ENCODE measurements at places on chromosomes 12 and 14.

- no peak for DNase-seq
Measured at GRCh38 chr14:98974113-98974512, 297.9 kb downstream of the BCL11B start.

- no peak for DNase-seq
Measured at GRCh38 chr12:7093486-7093885, 1.2 kb upstream of the C1R start.

GRCh38 chr14:74510959-74511409 lies 17.4 kb downstream of the ISCA2 start:
- DNase-seq, result no peak

- no peak for DNase-seq
Measured at GRCh38 chr12:44000309-44000952, 164.6 kb downstream of the TMEM117 start.

DNA sequence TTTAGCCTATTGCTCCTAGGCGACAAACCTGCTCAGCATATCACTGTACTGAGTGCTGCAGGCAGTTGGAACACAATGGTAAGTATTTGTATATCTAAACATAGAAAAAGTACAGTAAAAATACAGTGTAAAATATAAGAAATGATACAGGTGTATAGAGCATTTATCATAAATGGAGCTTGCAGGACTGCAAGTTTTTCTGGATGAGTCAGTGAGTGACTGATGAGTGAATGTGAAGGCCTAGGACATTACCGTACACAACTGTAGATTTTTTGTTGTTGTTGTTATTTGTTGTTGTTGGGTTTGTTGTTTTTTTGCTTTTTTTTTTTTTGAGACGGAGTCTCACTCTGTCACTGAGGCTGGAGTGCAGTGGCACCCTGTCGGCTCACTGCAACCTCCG lies 33.4 kb downstream of the PNMA1 start:
- DNase-seq, result no peak

DNA sequence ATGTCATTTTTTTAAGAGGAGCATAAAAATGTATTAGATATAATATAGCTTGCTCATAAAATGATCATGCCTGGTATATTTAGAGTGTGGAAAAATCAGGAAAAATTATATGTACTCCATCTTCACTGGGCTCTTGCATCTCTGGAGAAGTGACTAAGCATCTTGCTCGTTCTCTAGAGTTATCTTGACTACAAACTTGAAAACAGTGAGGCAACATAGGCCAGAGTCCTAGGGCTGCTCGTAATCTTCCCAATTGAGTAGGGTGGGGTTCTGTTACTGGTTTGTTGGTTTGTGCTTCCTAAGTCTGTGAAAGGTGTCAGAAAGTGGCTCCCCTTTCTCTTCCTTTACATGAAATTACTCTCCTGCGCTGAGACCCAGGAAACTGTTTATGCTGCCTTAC lies 46.2 kb downstream of the AACS start:
- no peak for DNase-seq

GRCh38 chr14:64465831-64466554 lies 694 bp downstream of the AKAP5 start:
- DNase-seq, result no peak

- DNase-seq, result no peak
Measured at GRCh38 chr14:25520821-25521220, 470.9 kb upstream of the STXBP6 start.

- no peak for DNase-seq
Measured at GRCh38 chr14:101402936-101403660, 158.2 kb upstream of the DIO3 start.

DNA sequence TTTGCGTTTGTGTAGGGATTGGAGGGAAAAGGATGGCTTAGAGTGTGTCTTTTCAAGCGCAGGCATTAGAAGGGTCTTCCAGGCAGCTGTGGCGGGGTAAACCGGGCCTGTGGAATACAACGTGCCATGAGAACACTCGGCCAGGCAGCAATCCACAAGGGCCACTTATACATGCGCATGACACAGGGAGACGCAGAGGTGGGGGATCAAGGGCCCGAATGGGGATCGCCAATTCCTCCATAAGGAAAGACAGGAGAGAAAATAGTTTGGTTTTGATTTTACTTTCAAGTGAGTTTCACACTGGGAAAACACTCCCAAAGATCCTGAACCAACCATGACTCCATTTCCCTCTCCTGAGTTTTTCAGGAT lies 71.6 kb downstream of the SPRING1 start:
- no peak for DNase-seq

GRCh38 chr12:123102781-123103503 lies 47.9 kb downstream of the PITPNM2 start:
- DNase-seq, result no peak

DNA sequence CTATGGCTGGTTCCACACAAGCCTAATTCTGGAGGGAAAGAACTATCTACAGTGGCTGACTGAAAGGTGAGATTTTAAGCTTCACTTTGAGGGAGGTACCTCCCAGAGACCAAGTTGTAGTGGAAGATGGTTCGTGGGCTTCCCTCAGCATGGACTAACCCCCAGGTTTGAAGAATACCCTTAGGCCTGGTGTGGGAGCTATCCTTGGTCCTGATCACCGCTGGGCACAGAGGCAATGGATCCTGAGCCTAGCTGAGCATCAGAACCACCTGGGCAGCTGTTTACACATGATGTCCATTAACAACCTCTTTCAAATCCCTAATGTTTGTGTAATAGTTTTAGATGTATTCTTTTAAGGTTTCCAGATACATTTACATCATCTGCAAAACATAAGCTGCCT lies 10.3 kb downstream of the DAO start:
- no peak for DNase-seq

- no peak for DNase-seq
Measured at GRCh38 chr14:85562630-85563029, 32.7 kb downstream of the FLRT2 start.

DNA sequence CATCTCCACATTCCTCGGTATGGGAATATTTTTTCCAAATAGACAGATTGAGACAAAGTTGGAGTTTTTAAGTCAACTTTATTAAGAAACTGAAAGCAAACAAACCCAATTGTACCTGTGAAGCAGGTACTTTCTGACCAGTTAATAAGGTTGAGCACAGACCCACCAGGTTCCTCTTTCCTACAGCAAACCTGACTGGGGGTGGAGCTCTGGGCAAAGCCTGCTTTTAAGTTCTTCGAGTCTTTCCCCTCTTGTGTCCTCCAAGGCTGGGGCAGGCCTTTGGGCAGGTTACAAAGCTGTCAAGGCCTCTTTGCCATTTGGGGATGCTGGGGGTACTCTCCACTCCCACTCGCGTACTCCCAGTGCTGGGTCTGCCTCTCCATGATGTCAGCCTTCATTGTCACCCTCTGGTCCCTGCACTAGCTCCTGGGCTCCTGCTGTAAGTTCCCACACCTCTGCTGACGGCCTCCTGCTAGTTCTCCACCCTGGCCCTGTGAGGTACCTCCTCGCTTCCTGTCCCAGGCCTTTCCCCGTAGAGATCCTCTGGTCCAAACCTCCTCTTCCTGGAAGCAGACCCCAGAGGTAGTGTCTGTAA lies 3.2 kb downstream of the KCNH3 start:
- DNase-seq, result no peak

DNA sequence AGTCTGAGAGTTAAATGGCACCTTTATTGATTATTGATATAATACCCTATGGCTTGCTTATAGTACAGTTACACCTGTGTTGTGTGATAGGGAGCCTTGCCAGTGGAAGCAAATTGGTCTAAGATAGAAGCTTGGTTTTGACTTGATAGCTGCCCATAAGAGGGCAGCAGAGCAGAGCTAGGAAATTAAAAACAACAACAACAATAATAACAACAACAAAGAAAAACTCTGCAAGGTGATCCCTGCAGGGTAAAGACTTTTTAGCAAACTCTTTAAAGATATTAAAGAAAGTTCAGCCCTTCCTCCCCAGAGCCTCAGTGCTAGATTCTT lies 18.0 kb upstream of the RNASE10 start:
- DNase-seq, result no peak

DNA sequence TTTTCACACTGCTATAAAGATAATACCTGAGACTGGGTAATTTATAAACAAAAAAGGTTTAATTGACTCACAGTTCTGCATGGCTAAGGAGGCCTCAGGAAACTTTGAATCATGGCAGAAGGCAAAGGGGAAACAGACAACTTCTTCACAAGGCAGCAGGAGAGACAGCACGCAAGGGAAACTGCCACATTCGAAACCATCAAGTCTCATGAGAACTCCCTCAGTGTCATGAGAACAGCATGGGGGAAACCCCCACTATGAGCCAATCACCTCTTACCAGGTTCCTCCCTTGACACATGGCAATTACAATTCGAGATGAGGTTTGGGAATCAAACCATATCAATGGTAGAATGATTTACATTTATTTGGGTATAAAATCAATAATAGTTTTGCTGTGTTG lies 558.5 kb downstream of the TMTC2 start:
- DNase-seq, result no peak

DNA sequence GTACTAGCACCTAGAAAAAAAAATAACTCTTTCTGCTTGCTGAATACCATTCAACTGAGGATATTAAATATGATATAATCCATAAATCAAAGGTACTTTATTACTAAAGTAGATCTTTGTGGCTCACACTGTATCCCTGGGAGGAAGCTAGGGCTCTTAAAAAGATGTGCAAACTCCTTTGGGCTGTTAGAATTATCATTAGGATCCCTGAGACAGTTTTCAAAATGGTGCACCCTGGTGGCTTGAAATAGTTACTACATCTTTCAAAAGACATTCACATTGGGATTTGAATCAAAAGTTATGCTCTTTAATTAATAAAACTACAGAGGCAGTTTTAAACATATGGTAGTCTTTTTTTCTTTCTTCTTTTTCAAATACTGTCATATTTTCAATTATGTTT lies 228.5 kb upstream of the G2E3 start:
- no peak for DNase-seq

GRCh38 chr14:68701001-68701741 lies 91.7 kb downstream of the ZFP36L1 start:
- no peak for DNase-seq

- no peak for DNase-seq
Measured at GRCh38 chr12:29838768-29839167, 55.0 kb upstream of the TMTC1 start.

GRCh38 chr12:93808169-93808899 lies 131.2 kb downstream of the CRADD start:
- no peak for DNase-seq

GRCh38 chr12:442235-442884 lies 17.4 kb upstream of the B4GALNT3 start:
- no peak for DNase-seq

DNA sequence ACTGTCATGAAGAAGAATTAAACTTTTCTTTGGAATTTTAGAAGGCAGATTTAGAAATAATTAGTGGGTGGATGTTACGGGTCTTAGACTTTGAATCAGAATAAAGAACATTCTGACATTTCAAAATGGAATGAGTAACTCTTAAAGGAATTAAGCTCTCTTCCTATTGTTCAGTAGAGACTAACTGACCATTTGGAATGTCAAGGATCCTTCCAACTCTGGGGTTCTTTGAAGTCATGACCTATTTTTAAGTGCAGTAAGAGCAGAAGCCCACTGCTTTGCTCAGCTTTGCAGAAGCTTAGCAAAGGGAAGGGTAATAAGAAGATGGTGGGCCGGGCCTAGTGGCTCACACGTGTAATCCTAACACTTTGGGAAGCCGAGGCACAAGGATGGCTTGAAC lies 4.0 kb downstream of the CHURC1 start:
- no peak for DNase-seq

DNA sequence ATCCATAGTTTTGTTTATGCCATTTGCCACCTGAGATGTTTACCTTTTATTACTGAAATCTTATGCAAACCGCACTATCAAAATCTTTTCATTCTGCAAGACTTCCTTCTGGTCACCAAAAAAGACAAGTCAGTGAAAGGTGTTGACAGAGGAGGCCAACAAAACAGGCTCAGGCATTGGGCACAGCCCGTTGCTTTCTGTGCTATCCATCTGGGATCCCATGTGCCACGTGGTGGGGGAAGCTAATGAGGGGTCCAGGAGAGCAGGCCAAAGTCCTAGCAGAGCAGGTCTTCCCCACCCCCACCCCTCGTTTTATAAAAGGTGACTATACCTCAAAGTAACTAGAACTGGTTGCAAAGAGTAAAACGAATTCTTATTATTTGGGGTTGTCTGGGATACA lies 1.2 kb downstream of the ALDH1L2 start:
- no peak for DNase-seq

DNA sequence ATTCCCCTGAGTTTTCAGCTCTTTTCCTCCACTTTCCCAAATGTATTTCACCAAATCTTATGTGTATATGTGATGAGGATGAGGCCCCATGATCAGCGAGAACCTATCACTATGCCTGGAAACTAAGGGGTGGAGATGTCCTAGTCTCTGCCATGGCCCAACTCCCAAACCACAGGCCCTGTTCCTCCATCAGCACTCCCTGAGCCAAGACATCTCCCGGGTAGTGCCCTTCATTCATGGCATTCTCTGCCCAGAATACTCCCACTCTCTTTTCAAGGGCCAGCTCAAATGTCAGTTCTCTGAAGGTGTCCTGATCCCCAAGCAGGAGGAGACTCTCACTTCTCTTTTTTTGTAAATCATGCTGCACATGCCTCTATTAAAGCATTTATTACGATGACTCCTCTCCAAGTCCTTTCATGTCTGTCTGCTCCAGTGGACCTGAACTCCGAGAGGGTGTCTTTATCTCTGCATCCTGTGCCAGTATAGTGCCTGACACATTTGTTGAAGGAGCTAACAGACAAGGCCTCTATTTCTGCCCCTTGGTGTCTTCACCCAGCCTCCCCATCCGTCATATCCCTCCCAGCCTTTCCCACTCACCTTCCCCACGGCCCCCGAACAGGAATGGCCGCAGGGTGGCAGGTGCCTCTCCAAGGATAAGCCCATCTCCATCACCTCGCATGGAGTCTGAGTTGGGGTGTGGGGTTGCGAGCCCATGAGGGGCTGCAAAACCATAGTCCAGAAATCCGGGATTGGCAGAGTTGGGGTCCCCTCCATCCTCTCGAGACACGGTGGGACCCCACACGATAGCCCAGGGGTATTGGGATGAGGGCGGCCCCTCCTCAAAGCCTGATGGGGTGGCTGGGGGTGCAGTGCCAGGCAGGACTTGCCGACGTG lies 3.7 kb downstream of the PIANP start:
- no peak for DNase-seq

DNA sequence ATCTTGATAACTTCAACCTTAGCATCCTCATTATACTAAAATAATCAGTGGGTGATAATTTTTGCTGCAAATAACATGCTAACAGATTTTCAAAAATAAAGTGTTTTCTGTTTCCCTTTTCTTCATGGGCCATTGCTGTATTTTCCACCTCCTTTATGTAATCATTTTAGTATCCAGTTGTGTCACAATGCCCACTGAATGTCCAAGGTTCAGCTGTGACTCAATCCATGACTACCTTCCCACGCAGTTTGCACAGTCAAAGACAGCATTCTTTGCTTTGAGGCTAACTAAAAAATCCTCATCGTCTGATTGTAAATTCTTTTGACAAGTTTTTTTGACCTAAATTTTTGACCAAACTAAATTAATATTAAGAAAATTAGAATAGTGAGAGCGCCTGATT lies 474.1 kb downstream of the FLRT2 start:
- DNase-seq, result no peak
